Stimulated activated CD4-positive, alpha-beta T cell treated with anti-CD3 and anti-CD28 coated beads, Interleukin-1b, Interleukin-23, amount 100 ng/mL, for 24 hours (primary cell): ENCODE measurements at places on chromosomes 3 and 15.

DNA sequence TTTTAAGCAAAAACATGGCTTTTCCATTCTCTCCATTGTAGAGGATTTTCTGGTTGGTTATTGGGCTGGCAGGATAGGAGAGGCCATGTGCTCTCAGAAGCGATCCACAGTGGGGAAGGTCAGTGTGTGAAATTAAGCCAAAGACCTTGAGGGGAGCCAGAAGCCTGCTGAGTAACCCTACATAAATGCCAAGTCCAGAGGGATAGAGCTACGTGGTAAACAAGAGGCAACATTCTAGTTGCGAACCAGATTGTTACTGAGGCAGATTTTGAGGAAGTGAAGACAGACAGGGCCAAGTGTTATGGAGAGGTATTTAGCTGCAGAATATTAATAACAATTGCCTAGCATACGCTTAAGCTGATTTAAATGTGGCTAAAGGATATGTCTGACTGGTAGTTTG lies 592.8 kb upstream of the GBE1 start:
- DNase-seq, result no peak

GRCh38 chr3:152083135-152083534 lies 185.6 kb upstream of the MBNL1 start:
- no peak for DNase-seq

- DNase-seq, result no peak
Measured at GRCh38 chr15:73994912-73995622, 551 bp downstream of the PML start.

GRCh38 chr3:8982509-8982908 lies 19.2 kb upstream of the RAD18 start:
- DNase-seq, result no peak

DNA sequence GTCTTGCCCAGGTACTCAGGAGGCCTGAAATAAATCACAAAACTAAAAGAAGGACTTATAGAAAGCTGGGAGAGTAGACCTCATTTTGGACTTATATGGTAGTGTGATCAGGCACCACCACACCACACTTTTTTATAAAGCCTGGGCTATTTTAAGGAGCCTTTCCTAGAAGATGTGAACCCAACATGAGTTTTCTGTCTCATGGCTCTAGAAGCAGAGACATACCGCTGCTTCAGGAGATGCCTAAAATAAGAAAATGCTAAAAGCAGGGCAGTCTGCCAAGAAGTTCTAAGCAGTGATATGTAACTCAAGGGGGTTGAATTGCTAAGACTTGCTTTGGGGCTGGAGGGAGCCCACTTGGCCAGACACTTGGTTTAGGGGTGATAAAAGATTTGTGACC lies 49.6 kb downstream of the SUMF1 start:
- no peak for DNase-seq
